ENCODE measurements at places on chromosomes 5 and 9.
A peak's percentile ranks its signal among the peaks of the same experiment; 100 is the strongest.

- no peak for DNase-seq
Observed at GRCh38 chr5:150651924-150652671, 9.0 kb upstream of the MYOZ3 start.

- DNase-seq = no peak
Observed at GRCh38 chr9:122605691-122606090, 8.8 kb upstream of the OR1Q1 start.

GRCh38 chr5:18375641-18376040 lies 741.4 kb downstream of the TAF11L14 start:
- DNase-seq = no peak

GRCh38 chr9:16633794-16634193 lies 236.7 kb downstream of the BNC2 start:
- no peak for DNase-seq

DNA sequence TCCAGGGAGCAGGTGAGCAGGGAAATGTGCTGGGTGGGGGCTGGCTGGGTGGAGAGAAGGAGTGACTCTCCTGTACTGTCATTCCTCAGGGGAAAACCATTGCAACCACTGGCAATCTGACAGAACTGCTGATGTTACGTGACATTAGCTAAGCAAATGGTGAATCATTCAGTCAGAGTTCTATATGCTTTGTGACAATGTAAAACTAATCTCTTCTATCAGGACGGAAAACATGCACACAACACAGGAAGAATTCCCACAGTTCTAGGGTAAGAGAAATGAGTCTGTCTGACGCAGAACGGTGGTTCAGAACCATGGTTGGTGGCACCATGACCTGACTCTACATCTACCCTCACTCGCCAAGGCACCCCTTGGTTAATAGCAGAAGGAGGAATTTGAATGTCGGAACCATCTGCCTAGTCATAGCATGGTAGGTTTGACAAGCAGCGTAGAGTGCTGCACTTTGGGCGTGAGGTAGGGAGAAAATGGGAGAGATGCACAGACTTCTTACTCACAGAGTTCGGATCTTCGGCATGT lies 243.6 kb upstream of the PANK3 start:
- no peak for DNase-seq

- DNase-seq = no peak
Observed at GRCh38 chr5:59684388-59685190, 208.9 kb downstream of the PDE4D start.

GRCh38 chr5:41983284-41983683 lies 58.2 kb downstream of the FBXO4 start:
- DNase-seq = no peak

- no peak for DNase-seq
Observed at GRCh38 chr5:148342371-148343045, 7.1 kb downstream of the SPINK9 start.

GRCh38 chr9:36742264-36742663 lies 169.6 kb downstream of the MELK start:
- no peak for DNase-seq

DNA sequence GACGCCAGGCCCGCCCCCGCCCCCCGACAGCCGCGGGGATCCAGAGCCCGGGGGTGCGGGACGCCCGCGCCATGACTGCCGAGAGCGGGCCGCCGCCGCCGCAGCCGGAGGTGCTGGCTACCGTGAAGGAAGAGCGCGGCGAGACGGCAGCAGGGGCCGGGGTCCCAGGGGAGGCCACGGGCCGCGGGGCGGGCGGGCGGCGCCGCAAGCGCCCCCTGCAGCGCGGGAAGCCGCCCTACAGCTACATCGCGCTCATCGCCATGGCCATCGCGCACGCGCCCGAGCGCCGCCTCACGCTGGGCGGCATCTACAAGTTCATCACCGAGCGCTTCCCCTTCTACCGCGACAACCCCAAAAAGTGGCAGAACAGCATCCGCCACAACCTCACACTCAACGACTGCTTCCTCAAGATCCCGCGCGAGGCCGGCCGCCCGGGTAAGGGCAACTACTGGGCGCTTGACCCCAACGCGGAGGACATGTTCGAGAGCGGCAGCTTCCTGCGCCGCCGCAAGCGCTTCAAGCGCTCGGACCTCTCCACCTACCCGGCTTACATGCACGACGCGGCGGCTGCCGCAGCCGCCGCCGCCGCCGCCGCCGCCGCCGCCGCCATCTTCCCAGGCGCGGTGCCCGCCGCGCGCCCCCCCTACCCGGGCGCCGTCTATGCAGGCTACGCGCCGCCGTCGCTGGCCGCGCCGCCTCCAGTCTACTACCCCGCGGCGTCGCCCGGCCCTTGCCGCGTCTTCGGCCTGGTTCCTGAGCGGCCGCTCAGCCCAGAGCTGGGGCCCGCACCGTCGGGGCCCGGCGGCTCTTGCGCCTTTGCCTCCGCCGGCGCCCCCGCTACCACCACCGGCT lies 1.0 kb downstream of the FOXE1 start:
- peak; percentile 69 for DNase-seq

DNA sequence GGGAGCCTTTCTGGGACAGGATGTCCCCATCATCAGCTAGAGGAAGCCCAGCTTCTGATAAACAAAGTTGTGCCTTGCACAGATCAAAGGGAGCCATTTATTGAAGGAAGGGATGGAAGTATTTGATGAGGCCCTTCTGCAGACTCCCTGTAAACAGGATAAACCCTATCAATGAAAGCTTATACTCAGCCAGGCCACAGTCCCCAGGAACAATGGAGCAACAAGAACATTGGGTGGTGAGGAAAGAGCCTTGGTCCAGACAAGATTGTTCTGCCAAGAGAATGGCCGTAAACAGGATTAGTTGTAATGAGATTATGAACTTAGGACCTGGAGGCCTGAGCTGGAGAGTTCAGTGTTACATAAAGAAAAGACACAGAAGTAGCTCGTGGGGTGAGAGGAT lies 40.5 kb upstream of the LIFR start:
- DNase-seq = no peak

DNA sequence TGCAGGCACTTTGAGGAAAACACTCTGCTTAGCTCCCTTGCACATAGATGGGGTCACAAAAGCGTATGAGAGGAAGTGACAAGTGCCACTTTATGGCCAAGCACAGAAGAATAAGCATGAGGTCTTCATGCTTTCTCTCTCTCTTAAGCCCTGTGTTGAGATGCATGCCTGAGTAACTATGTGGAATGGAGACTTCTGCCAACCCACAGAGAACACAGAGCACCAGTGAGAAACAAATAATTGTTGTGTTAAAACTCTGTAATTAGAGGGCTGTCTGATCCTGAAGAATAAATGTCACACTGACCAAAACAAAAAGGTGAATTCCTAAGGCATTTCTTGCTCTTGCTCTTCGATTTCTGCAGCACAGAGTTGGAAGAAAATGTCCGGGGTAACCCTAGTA lies 488.5 kb downstream of the CTNND2 start:
- no peak for DNase-seq

DNA sequence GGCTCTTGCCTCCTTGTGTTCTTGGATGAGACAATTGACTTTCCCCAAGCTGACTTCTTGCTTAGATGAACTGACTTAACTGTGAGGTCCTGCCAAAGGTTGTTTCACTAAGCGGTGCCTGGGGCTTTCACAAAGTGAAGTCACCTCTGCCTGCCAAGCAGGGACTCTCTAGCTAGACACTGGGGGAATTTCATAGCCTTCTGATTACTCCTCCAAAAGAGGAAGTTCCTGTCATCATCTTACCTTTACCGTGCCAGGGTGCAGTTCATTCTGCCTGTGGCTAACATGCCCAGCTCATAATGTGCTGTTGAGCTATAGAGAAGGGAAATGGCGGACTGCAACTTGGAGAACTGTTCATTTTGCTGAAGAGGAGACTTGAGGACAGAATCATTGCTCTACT lies 472.0 kb upstream of the WWC1 start:
- DNase-seq = no peak

- DNase-seq = no peak
Observed at GRCh38 chr5:168300326-168301182, 9.1 kb downstream of the WWC1 start.

DNA sequence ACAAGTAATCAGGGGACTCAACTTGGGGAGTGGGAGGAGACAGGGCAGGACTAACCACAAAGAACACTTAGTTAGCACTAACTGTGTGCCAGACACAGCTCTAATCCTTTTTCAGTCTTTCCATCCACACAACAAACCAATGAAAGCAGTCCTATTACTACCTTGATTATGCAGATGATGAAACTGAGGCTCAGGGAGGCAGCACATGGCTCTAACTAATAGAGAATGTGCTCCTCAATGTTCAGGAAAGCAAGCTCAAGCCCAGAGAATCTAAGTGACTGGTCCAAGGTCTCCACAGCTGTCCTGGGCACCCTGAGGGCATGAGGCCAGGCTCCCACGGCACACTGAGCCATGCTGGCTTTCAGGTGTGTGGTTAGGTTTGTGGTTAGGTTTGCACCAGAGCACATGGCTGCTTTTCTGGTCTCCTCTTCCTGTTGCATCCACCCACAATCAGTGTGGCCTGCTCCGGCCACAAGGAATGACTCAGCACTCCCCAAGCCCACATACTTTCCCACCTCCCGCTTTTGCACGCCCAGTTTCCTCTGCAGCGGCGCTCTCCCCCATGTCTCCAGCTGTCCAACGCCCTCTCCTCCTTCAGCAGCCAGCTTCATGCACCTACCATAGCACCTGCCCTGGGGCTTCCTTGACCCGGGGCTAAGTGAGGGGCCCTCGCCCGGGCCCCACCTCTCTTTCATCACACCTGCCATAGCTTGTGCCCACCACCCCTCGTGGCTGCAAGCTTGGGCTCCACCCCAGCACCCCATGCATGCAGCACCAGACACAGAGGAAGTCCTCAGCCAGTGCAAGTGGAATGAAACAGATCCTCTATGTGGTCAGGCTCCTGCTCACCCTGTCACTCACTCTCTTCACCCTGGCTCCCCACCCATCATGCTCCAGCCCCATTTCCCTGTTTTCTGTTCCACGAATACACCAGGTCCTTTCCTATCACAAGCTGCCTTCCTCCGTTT lies 133.1 kb downstream of the GABBR2 start:
- DNase-seq = no peak

- DNase-seq = no peak
Observed at GRCh38 chr9:130765137-130766020, 69.7 kb upstream of the ABL1 start.

- no peak for DNase-seq
Observed at GRCh38 chr5:73419465-73420390, 28.8 kb downstream of the FOXD1 start.

DNA sequence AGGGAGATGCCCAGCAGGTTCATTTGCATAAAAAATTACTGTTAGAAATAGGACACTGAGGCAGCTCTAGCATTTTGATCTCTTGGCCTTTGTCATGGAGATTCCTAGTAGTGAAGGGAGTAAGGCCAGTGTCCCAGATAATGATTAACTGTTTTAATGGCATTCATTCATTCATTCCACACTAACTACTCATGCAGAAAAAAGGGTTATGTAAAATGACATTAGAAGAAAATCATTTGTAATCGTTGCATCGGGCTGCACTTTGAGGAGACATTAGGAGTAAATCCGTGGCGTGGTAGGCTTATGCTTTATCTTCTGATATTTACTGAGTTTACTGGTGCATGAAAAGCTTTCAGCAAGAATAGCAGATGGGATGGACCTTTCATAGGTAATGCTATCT lies 82.6 kb upstream of the GRHPR start:
- DNase-seq = no peak

- DNase-seq = no peak
Observed at GRCh38 chr9:34087370-34087769, 38.7 kb upstream of the UBAP2 start.

DNA sequence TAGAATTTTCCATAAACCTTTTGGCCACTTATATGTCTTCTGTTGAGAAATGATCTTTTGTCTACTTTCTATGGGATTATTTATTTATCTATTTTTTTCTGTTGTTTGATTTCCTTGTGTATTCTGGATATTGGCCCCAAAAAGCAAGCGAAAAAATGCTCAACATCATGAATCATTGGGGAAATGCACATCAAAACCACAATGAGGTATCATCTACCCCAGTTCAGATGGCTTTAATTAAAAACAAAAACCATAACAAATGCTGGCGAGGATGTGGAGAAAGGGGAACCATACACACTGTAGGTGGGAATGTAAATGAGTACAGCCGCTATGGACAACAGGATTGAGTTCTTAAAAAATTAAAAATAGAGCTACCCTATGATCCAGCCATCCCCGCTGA lies 125.0 kb upstream of the LPCAT1 start:
- DNase-seq = no peak

GRCh38 chr5:114367029-114367428 lies 5.2 kb downstream of the KCNN2 start:
- DNase-seq = no peak

- DNase-seq = no peak
Observed at GRCh38 chr5:31470608-31471007, 61.3 kb downstream of the DROSHA start.

DNA sequence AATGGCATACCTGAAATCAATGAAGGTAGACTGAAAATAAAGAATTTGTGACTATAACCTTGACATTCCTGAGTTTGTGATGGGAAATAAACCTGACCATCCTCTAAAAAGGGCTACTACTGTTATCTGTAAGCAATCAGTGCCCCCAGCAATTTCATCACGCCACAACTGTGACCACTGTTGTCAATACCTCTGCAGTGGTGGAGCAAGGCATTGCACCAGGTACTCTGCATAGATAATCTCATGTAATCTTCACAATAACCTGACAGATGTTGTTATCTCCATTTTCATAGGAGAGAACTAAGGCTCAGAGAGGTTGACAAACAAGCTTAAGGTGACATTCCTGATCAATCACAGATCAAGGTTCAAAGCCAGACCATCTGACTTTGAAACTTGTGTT lies 38.5 kb upstream of the FRRS1L start:
- DNase-seq = no peak

- DNase-seq = no peak
Observed at GRCh38 chr9:116155698-116156039, 2.1 kb downstream of the PAPPA start.

GRCh38 chr9:121326130-121326838 lies 43.8 kb downstream of the STOM start:
- DNase-seq = no peak

DNA sequence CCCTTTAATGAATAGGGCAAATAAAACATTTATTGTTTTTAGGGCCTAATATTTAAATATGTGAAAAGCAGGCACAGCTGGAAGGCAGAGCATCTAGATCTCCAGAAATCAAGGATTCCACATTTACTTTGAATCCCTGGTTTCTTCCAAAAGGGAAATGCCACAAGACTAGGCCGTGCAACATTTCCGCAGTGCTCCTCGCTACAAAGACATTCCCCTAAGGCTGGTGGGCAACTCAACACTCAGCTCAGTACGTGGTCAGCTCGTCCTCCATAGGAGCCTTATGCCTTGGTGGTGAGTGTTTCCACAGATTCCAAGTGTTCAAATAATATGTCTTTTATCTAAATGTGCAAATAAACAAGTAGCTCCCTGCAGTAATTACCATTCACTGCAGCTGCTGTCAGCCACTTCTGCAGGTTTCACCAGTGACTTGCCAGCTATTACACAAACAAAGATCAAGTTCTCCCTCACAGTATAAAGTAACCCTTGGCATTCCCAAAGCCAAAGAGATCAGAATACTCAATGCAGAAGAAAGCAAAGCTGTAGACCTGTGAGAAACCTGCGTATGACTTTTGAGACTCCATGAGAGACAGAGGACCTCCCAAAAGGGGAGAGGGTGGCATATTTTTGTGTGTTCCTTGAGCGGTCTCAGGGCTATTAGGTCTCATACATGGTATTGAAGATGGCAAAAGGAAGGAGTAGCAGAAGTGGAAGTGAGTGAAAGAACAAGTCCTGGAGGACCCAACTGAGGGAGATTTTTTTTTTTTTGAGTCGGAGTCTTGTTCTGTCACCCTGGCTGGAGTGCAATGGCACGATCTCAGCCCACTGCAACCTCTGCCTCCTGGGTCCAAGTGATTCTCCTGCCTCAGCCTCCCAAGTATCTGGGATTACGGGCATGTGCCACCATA lies 38.0 kb upstream of the TENT2 start:
- DNase-seq = no peak

Measured in activated naive CD4-positive, alpha-beta T cell treated with anti-CD3 and anti-CD28 coated beads, Interleukin-2, amount 50 U/mL, for 16 hours (primary cell).